ENCODE measurements at places on chromosomes 1 and 21. TPM values are rescaled to one million over a fixed set of nuclear protein-coding genes. Genes with fewer than 3 reads are reported as not detected.

GNG4 gene
- 3.8 TPM for total RNA-seq

KRTAP25-1 gene
- not detected for total RNA-seq

DARS2 gene
- 36.1 TPM for total RNA-seq

GRCh38 chr1:30101016-30101415 is 622.4 kb downstream of the MATN1 start:
- ATAC-seq, result no peak

- no peak for ATAC-seq
These were observed 149.1 kb downstream of the ZNF281 start for GRCh38 chr1:200260597-200261335.

DNA sequence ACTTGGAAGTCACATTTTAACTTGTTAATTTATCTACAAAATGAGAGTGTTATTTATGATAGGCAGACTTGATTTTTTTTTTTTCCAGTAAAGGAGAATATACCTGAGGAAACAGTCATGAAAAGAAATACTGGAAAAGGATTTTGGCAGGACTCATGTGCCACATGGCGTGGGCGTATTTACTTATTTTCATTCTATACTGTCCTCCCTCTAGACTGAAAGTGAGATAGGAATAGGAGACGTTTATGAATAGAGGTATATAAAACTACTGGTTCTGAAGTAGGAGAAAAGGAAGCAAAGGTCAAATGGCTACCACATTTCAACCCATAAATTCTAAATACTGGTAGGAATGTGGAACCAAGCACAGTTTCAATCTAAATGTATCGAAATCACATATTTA is 94.8 kb upstream of the MPC2 start:
- no peak for ATAC-seq

DNA sequence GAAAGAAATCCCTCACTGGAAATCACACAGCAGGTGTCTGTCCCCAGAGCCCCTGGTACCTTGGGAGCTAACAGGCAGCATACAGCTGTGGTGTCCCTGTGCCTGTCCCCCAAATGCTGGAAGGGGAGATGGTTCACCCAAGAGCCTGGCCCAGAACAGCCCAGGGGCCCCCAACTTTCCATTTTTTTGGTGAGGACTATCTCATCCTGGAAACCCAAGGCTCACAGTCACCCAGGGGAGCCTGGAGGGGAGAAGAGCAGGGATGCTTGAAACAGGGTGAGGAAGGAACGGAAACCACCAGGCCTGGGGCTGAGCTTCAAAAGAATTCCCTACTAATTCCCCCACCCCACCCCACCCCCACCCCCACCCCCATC is 3.6 kb downstream of the SDC3 start:
- ATAC-seq, result no peak

- no peak for ATAC-seq
These were observed 47.2 kb upstream of the SYNC start for GRCh38 chr1:32749771-32750170.

All from motor neuron (in vitro differentiated cells).